ENCODE measurements at places on chromosomes 11 and 22.

DNA sequence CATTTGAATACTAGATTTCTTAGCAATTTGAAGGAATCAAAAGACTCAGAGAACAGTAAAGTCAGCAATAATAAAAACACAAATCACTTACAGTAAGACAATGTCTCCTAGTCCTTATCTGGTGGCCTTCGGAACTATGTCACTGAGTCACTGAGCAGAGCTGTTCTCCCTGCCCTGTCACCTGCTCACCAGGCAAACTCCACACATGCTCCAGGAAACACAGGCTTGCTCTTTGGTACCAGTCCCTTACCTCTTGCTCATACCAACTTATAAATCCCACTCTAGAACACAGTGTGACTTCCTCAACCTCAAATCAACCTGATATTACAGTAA is 81.1 kb upstream of the CHRM4 start:
- no peak for DNase-seq

- no peak for DNase-seq
Observed at GRCh38 chr11:227824-228379, 8.2 kb downstream of the SIRT3 start.

- no peak for DNase-seq
Observed at GRCh38 chr22:35660291-35661127, 12.3 kb downstream of the APOL6 start.

DNA sequence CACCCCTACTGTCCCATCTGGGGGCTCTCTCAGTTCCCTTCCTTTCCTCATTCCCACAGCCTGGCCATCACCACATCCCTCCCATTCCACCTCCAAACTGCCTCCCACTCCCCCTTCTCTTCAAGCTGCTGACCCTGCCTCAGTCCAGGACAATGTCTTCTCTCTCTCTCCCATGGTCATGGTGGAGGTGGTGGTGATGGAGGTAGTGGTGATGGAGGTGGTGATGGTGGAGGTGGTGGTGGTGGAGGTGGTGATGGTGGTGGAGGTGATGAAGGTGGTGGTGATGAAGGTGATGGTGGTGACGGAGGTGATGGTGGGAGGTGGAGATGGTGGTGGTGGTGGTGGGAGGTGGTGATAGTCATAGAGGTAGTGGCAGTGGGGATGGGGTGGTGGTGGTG is 87.0 kb downstream of the MPPED1 start:
- DNase-seq = no peak

Data from A549 (cell line).